ENCODE measurements at places on chromosomes 6 and 20. TPM values are rescaled to one million over a fixed set of nuclear protein-coding genes. Genes with fewer than 3 reads are reported as not detected.

GRCh38 chr20:8385247-8385646 is 253.2 kb downstream of the PLCB1 start:
- DNase-seq: peak; percentile 85

DNA sequence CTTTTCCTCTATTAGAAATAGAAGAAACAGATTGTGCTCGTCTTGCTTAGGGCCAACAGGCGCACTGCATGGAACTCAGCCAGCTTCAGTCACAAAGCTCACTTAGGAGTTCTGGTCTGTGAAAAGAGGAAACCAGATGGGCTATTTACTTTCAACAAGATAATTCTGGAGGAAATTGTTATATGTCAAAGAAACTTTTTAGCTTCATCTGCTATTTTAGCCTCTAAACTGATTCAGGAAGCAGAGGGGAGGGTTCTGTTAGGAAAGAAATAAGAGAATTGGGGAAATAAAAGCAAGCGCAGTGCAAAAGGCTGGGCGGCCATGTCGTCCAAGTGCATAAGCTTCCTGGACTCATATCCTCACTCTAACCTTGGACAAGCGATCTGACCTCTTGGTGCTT is 21.3 kb downstream of the PRKN start:
- DNase-seq: no peak

DNA sequence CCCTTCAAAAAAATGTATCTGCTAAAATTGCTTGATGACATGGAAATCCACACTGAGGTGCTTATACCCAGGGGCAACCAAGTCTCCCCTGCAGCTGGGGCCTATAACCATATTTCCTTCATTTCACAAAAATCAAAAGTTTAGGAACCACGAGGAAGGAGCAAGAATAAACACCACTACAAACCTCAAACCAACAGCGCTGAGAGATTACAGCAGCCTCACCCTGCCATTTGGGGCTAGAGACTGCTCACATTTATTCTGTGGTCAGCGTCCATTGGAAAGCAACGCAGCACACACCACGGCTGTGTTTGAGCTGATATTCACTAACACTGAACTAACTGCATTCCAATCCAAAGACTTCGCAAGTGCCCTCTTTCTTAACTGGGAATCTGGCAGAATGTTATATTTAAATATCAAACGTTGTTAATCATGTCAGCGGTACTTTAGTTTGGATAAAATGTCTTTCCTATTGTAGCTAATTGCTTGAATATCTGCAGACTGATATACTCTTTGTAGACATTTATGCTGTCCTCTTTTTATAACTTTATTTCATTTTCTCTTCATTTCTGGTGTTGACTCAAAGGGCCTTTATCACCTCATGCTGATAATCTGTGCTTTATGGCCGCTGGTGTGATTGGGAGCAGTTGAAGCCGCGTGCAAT is 94.6 kb downstream of the FOXA2 start:
- DNase-seq: no peak

- peak; percentile 80 for DNase-seq
Observed at GRCh38 chr6:14211562-14211942, 94.0 kb downstream of the CD83 start.

The TP53TG5 gene
- total RNA-seq: not detected

DNA sequence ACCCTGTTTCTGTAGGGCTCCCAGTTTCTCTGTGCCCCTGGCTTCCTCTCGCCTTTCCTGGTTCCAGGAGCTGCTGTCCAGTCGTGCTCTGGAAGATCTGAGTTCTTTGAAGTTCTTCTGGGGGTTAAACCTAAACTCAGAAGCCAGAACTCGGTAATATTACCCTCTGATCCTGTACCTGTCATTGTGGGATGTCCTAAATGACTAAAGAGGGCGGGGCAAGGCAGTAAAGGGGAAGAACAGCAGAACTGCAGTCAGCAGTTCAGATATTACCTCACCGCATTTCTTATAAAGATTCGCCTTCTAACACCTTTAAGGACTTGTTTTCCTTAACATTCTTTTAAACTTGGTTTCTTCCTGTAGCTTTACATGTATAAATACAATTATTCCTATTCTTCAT is 63.9 kb downstream of the FAM120B start:
- no peak for DNase-seq

The TAAR2 gene
- total RNA-seq: not detected

Data from SJCRH30 (cell line).